Kasumi-1 (cell line): ENCODE measurements at places on chromosomes 2 and 18.

- peak; percentile 72 for DNase-seq
Observed at GRCh38 chr2:225025917-225026571, 16.2 kb downstream of the DOCK10 start.

- DNase-seq = no peak
Observed at GRCh38 chr2:1653956-1654695, 90.2 kb downstream of the PXDN start.

DNA sequence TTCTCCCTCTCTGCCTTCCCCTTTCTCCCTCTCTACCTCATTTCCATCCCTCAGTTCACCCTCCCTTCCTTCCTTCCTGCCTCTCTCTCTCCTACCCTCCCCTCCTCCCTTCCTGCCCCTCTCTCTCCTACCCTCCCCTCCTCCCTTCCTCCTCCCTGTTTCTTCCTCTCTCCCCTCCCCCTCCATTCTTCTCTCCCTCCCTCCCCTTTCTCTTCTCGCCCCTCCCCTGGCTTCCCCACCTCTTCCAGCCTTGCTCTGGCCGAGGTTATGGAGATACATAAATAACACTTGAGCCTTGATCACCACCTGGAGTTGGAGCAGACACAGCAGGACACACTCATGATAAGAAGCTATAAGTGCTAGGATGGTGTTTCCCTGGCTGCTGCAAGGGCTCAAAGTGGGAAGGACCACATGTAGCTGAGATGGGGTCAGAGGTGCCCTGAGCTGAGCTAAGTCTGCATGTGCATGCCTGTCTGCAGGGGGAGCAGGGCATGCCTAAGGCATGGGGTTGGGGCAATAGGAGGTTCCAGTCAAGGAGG is 326.1 kb upstream of the HS6ST1 start:
- DNase-seq = no peak

GRCh38 chr2:174878537-174879147 is 114.4 kb upstream of the CHRNA1 start:
- DNase-seq = no peak

DNA sequence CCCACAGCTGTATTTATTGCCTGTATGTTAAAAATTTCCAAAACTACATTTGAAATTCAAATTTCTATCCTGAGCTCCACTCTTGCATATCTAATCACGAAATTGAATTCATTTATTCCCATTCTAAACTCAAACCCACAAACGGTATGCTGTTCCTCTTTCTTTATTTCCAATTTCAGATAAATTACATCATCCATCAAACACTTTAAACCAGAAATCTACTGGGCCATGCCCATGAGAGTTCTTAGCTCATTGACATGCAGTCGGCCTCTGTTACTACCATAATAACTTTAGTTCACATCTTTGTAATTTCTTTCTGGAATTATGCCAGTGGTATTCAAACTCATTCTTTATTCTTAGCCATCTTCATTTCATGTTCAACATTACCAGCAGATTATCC is 100.3 kb downstream of the COL3A1 start:
- DNase-seq = no peak

DNA sequence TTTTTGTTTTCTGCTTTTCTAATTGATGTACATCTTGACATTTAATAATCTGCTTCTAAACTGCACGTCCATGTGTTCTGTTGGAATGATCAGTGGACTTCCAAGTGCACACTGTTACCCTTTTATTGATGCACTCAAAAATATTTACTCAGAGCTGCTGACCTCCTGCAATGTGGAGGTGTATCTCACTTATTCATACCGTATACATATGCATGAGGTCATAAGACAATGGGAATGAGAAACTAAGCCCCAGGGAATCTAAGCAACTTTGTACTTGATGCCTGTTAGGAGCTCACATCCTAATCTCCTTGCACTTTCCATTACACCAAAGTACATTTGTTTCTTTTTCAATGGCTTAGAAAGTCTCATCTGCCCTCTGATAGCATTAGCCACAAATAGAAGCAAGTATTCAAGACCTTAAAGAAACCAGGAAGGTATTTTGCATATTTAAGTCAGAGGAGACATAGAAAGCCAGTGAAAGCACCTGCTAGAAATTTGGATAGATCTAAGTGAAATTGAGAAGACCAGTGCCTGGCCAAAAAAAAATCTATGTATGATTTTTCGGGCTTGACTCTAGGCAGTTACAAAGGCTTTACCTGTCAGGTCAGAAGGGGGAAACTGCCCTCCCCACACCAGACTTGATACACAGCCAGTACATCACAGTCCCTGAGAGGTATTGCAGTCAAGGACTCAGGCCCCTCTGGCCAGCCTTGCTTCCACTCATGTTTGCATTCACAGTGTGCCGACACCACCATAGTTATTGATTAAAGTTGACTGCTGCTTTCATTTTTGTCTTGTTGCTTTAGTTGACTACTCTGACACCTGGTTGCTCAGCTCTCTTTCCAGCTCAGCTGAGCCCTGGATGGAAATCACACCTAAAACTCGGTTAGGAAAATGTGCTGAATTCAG is 391.7 kb upstream of the CYRIA start:
- DNase-seq = no peak

DNA sequence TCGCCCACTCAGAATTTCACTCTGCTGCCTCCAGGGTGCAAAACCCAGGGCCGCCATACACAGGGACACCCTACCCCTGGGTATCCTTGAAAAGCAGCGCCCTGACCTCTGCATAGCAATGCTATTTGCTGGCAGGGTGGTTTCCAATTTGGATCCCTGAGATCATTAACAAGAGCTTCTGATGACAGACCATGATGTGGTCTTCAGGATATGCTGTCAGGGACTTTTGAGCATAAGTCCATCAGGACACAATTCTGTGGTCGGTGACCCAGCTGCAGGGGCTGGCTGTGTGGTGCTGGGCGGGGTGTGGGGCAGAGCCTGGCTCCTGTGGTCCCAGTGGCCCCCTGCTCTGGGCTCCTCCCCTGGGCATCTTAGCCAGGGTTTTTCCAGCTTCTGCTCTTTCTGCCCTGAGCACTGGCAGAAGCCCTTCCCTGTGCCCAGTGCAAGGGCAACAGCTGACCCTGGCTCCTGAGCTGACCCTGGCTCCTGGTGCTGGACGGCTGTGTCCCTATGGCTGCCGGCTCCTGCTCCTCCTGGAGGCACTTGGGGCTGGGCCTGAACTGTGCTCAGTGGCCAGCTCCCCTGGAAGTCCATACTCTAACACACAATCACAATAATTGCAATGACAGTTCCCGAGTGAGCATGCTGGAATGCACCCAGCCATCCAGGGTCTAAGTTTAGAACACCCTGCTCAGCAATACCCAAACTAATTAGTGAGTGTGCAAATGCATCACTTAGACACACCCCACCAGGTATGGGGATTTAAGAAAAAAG is 271.5 kb downstream of the HDAC4 start:
- DNase-seq = no peak

GRCh38 chr2:165837122-165837521 is 43.1 kb upstream of the GALNT3 start:
- no peak for DNase-seq

GRCh38 chr2:68594674-68595492 is 48.5 kb upstream of the PROKR1 start:
- peak; percentile 40 for DNase-seq

- DNase-seq = no peak
Observed at GRCh38 chr2:23862716-23863426, 64.1 kb downstream of the ATAD2B start.
